ENCODE measurements at places on chromosomes 12 and 14.

GRCh38 chr12:24615967-24616411 lies 332.9 kb downstream of the BCAT1 start:
- no peak for DNase-seq

DNA sequence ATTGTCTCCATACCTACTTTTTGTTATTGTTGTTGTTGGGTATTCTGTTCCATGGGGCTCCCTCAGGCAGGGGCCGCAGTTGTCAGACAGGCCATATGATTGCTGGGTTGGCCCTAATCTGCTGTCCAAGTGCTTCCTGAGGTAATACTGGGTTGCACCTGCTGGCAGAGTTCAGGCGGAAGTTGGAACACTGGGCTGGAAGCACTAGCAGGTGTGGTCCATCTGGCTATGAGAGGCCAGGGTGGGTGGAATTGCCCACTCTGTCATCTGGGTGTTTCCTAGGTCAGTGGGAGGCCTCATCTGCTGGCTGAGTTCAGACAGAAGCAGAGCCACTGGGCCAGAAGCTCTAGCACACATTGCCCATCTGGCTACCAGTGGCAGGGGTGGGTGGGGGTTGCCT lies 81.3 kb upstream of the NID2 start:
- DNase-seq = no peak

DNA sequence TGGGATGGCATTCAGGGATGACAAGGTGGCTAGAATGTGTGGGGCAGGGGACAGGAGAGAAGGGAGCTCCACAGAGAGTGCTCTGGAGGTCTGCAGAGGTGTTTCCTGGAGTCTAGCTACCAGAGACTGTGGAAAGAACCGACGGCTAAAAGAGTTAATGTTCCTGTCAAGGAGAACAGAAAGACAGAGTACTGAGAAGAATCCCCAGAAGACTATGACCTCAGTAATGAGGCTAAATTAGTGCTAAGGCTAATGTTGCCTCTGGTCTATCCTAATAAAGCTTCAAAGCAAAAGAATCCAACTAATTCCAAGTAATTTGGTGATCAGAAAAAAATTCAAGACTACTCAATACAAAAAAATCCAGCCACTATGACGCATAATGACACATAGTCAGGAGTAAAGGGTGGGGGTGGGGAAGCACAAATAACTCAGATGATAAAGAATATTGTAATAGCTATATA lies 44.7 kb downstream of the FERMT2 start:
- DNase-seq = no peak

GRCh38 chr14:85122690-85123089 lies 407.3 kb upstream of the FLRT2 start:
- no peak for DNase-seq

DNA sequence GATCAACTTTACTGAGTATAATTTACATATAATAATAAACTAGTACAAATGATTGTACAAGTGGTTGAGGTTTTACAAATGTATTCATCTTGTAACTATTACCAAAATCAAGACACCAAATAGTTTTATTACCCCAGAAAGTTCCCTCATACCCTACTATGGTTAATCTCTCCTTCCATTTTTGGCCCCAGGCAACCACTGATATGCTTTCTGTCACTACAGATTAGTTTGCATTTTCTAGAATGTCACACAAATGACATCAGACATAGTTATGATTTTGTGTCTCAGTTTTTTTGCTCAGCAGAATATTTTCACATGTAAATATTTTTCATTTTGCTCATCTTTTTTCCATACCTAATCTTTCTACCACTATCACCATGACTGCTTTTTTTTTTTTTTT lies 49.1 kb downstream of the TMX1 start:
- no peak for DNase-seq

DNA sequence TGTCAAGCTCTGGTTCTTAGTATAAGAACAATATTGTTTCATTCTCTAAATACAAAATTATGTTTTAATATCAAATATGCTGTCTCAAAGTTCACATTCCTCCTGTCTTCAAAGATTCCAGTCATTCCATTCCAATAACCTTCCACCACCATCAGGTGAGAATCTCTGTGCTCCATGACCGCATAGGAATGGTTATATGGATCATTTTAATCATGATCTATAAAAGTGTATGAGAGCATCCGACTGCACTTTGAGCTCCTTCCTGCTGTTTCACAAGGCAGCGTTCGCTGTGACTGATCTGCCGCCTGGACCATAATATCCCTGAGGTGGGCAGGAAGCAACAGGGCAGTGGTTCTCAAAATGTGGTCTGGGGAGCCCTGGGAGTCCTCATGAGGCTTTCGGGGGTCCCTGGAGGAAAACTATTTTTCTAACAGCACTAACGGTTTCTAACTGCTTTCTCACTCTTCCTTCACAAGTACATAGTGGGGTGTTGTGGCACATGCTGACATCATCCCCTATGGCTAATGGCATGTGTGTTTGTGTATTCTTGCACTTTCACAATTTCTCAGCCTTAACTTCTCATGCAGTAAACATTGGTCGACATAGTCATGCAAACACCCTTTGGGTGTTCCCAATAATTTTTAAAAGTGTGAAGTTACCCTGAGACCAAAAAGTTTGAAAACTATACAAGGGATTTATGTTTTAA lies 137.4 kb downstream of the ANO2 start:
- no peak for DNase-seq

GRCh38 chr14:33206981-33207380 lies 268.3 kb downstream of the NPAS3 start:
- no peak for DNase-seq

GRCh38 chr14:90666571-90666970 lies 149.7 kb downstream of the TTC7B start:
- no peak for DNase-seq
